ENCODE measurements at places on chromosomes 2 and 18.

DNA sequence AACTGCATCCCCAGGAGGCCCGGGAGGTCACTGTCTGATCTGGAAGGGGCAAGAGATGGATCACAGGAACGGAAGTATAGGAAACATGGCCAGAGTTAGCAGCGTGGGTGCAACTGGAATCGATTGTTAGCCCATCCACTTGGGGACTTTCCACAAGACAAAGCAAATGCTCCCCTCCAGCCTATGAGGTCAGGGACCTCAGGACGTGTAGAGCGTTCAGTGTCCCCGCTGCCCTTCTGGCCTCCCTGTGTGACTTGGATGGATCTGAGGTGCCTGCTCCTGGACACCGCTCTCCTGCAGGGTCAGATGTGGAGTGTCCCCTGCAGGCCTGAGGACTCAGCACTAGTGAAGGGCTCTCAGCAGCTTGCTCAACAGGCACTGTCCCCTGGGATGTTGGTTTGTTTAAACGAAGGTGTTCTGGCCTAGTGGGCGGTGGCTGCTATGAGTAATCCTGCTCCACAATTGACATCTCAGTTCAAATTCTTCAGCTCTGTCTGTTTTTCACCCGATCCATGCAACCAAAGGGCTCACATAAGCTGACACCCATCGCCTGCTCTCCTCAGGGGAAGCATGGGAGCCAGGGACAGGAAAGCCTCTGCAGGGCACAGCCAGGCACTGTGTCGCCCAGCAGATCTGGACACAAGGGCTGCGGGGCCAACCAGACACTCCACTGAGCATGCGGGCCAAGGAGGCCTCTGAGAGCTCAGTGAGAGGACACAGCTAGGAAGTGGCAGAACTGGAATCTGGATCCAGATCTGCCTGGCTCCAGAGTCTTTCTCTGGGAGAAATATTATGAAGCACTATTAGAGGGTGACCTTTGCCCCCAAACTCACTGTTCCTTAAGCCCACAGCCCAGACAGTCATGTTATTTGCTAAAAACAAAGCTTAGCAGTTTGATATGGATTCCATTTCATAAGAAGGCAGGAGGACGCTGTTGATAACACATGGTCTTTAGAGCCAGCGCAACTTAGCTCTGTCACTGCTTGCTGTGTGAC, 78.5 kb downstream of the RHOB start:
- no peak for DNase-seq

GRCh38 chr2:12674644-12675328, 42.0 kb upstream of the TRIB2 start:
- no peak for DNase-seq

- no peak for DNase-seq
Measured at GRCh38 chr2:167653131-167653530, 594.3 kb downstream of the STK39 start.

DNA sequence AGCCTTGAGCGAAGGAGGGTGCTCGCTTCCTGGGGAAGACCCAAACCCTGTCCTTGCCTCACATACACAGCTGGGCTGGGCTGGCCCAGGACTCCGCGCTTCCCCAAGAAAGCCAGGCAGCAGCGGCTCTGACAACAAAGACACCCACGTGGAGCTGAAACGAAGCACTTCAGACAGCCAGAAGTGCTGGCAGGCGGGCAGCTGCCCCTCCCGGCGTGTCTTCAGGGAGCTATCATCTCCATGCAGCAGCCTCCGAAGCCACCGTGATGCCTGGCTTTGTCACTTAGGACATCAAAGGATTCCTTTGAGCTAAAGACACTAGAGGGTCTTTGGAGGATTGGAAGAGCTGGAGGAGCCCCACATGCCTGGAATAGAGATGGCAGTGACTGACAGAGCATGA, 35.2 kb downstream of the C1QL2 start:
- no peak for DNase-seq

DNA sequence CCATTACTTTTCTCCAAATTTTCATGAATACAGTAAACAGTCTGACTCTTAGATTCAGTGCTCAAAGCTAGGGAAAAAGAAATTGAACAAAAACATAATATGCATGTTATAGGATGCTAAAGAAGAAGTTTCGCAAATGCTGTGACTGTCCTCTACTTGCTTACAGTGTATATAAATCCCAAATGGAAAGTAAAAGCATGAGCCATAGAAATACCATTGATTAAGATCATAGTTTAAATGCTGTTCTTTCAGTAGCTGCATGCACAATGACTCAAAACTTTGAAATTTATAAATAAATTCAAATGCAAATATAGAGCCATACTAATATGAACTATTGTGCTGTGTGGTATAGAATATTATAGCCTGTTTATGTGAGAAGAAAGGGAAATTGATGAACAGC, 1113.9 kb upstream of the ACVR2A start:
- DNase-seq: no peak

DNA sequence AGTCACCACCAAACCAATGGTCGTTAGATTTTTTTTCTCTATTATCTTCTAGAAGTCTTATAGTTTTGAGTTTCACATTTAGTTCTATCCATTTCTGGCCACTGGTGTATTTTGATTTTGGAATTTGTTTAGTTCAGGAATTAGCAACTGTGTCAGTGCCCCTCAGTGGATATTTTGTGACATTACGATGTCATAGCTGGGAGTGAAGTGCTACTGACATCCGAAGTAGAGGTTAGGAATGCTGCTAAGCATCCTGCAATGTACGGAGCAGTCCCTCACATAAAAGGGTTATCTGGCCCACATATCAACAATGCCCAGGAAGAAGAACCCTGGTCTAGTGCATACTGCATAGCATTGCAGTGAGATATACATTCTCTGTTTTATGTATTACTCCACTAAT, 157.4 kb upstream of the RGPD4 start:
- no peak for DNase-seq

- no peak for DNase-seq
Measured at GRCh38 chr2:215883799-215884198, 129.6 kb downstream of the MREG start.

GRCh38 chr18:78430131-78430758, 549.4 kb upstream of the SALL3 start:
- peak; percentile 31 for DNase-seq

DNA sequence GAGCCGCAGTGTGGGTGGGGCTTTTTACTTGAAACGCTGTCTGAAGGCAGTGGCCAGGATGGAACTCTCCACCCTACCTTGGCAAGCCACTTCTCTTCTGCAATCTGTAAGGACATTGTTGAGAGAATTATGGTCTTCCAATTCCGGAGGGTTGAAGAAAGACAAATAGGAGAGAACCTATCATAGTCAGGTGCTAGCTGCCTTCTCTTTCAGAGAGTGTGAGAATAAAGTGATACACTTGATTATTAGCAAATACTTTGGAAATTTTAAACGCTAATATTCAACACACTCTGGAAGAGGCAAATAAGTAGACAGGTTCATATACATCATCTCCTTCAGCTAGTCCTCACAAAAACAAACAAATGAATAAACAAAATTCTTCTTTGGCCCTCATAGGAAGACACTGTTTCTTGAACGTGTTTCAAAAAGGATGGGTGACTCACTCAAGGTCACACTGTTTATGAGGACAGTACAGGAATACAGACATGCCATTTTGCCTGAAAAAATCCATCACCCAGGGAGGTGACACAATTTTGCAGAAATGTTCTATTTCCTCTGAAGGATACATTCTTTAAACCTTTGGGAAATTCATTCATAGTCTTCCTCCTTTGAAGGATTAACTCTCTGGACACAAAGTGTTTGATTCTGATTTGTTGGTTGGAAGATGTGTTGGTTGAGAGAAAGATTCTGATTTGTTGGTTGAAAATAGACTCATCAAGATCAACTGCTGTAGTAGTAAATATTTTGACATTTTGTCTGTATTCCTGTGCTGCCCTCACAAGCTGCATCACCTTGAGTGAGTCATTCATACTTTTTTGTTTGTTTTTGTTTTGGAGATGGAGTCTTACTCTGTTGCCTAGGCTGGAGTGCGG, 2.2 kb upstream of the IL1RN start:
- no peak for DNase-seq

- no peak for DNase-seq
Measured at GRCh38 chr2:23457990-23458682, 73.2 kb downstream of the KLHL29 start.

DNA sequence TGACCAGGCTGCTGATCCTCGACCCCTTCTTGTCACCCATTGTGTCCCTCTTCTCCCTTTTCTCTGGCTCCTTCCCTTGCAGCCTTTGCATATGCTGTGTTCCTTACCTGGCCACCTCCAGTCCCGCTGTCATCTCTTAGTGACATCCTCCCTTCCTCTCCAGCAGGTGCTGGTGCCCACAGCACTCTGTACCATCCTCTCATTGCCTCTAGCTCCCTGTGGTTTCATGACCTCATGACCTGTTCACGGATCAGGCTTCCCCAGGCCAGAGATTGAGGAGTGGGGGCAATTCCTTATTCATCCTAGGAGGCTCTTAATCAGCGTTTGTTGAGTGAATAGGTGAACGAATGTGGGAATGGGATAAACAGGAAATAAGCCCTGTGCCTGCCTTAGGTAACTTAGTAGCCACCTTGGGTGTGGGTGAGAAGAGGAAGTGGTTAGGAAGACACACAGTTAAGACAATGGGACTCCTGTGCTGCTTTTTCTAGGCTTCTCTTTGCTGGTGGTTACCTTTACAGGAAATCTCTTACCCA, 35.5 kb downstream of the ITGA6 start:
- DNase-seq: no peak

DNA sequence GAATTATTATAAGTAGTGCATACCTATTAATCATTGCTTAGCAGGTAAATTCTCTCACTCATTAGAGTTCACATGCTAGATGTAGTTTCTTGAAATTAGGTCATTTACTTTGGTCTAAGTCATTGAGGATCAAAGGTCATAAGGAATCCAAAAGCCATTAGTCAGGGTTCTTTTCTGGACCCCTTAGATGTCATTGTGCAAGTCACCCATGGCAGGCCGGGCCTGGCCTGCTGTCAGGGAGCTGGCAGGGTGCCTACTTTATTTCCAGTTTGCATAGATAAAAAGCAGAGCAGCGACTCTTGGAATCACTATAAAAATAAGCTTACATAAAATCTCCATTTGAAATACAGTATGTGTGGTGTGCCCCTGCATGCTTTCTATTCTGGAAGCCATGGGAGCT, 91.3 kb downstream of the MEIS1 start:
- DNase-seq: no peak

GRCh38 chr2:103166456-103167324, 404.9 kb downstream of the TMEM182 start:
- no peak for DNase-seq

DNA sequence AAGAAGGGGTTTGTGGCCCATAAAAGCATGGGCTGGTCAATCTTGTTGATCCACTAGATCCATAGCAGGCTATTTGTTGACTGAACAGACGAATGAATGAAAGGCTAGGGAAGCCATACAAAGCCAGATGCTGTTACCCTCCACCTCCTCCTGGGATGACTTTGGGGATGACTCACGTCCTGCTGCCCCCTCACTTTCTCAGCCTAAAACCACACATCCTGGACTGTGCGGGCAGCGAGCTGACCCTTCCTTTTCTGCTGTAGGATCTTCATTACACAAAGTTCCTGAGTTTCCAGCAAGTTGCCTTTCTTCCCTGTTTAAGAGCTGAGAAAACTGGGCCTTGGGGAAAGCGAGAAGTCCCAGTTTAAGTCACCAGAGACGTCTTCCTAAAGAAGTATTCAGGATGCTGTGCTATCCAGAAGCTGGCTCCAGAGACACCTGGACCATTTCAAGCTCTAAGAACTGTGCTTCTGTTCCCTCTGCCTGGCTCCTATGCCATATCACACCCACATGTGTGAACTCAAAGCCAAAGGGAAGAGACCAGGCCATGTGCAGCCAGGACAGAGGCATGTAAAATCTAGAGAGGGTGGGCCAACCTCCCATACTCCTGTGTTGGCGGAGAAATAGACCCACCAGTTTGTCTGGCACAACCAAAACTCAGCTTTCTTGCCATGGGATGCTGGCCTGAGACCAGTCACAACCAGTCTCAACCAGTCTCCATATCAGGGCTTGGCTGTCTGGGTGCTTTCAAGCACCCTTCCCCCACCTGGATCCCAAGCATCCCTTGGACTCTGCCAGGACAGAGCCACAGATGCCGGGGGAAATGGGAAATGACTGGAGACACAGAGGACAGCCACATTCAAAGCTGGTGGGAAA, 4.7 kb upstream of the SLC20A1 start:
- DNase-seq: no peak

GRCh38 chr18:54983041-54983686, 23.9 kb upstream of the CCDC68 start:
- peak; percentile 2 for DNase-seq

DNA sequence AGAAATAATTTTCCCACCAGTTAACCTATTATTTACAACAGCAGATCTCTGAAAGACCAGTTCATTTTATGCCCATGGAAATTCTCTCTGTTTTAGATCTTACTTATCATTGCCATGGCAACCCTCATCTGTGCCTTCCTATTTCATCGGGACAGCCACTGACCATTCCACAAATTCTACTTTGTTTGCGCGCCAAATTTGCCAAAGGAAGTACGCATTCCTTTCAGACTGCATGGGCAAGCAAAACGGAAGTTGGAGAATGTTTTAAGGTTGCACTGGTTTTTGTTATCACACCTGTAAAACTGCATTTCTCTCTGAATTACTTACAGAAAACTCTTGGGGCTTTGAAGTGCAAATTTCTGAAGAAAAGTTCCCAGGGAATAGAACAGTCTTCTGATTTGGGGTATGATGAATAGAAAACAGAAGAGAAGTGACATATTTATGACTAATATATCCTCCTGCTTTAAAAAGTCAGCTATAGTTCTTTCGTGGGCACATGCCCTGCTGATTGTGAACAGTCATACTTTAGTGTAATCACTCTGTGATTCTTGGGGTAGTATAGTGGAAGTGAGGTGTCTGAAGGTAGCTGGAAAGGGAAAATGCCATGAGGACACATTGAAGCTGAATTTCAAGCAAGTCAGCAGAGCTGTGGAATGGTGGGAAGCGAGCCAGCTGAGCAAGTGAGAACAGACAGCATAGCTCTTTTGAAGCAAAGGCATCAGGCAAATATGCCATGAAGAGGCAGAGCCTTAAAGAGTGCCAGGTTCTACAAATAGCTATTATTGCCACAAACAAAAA, 20.9 kb downstream of the NETO1 start:
- no peak for DNase-seq

- no peak for DNase-seq
Measured at GRCh38 chr18:24935896-24936295, 416.1 kb downstream of the ZNF521 start.

- DNase-seq: no peak
Measured at GRCh38 chr18:73981796-73982195, 165.8 kb downstream of the FBXO15 start.

Data from NCI-H2081 treated with DMSO at 0.1 percent for 48 hours (cell line).